Chondrocyte (in vitro differentiated cells): ENCODE measurements at places on chromosomes 7 and 10.
A peak's percentile ranks its signal among the peaks of the same experiment; 100 is the strongest.

- no peak for DNase-seq
Observed at GRCh38 chr7:66277492-66277891, 72.4 kb downstream of the TPST1 start.

- no peak for DNase-seq
Observed at GRCh38 chr7:138980563-138981291, 462 bp downstream of the KIAA1549 start.

DNA sequence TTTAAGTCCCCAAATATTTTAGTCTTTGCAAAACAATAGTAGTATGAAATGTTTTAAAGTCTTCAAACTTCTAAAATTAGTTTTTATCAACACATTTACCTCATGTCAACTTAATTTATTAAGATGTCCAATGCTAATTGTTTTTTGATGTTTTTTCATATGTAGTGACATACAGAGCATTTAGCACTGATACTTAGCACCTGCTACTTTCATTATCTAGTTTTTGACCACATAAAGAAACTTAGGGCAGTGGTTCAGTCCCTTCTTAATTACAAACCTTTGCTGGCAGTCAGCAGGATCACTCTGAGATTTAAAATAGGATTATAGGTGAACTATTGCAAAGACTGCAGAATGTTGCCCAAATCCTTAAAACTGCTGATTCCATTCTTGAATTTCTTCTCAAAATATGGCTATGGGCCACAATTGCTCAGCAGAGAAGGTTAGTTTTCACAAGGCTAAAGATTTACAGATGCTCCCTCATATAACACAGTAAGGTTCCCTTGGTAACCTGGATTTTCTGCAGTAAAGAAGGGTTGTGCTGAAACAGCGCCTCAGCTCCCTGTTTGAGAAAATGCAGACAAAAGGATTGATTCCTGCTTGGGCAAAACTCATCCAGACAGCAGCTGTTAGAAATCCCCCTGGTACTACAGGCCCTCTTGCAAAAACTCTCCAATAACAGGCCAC is 3.4 kb downstream of the GPR85 start:
- DNase-seq = no peak

DNA sequence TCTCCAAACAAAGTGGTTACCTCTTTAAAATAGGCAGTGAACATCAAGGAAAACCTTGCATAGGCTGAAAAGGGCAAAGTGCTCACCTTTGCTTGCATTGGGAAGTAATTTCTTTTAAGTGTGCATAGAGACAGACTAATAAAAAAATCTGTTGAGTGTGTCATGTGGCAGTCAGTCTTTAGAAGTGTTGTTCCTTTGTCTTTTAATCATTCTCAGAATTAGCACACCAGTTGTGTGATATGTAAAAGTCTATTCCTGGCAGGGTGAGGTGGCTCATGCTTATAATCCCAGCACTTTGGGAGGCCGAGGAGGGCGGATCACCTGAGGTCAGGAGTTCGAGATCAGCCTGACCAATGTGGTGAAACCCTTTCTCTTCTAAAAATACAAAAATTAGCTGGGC is 117.0 kb downstream of the INSYN2A start:
- no peak for DNase-seq

DNA sequence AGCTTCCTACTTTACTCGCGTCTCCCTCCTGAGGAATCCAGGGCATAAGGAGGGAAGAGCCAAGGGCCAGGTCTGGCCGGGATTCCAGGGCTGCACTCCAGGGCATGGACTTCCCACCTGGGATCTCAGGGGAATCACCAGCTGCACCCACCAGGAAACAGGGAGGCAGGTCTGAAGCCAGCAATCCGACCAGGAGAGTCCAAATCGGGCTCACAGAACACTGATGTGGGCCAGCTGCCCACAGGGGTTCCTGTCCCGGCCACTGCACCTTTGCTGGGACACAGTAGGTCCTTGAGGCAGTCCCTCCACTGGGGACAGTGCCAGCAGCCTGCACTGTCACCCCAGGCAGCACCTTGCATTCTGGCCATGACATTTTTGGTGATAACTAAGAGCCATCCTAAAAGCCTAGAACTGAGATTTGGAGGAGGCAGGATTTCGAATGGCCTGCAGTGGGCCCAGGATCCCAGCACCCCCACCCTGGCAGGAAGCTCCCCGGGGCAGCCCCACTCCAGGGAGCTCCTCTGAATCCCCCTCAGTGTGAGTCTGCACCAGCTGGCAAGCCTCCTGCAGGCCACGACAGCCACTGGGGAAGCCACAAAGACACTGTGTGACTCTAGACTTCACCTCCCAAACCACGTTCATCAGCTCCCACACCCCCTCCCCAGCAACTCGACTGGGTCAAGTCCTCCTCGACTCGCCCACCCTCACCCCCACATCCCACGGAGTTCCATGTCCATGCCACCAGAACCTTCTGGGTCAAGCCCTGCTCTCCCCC is 71.5 kb upstream of the PPP2R2D start:
- DNase-seq = peak; percentile 61

DNA sequence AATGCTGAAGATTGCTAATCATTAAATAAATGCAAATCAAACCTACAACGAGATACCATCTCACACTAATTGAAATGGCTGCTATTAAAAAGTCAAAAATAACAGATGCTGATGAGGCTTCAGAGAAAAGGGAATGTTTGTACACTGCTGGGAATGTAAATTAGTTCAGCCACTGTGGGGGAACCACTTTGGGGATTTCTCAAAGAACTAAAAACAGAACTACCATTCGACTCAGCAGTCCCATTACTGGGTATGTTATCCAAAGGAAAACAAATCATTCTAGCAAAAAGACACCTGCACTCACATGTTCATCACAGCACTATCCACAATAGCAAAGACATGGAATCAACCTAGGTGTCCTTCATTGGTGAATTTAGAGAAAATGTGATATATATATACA is 379.0 kb upstream of the CNTNAP2 start:
- DNase-seq = no peak

DNA sequence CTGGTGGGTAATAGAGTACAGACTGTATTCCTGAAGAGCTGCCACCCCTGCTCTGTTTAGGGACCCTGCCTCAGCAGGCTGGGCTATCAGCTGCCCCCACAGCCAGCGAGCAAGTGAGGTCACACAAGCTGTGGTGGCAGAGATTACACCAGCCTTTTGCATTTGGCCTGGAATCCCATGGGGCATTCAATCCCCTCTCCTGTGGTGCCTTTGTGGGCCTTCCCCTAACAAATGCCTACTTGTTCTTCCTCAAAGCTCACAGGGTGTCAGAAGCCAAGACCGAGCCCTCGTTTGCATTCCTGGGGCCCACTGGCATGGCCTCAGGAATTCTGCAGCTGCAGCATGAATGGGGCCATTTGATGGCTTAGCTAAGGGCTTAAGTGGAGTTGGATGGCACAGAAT is 212.7 kb upstream of the PHYHIPL start:
- no peak for DNase-seq

GRCh38 chr7:4690953-4691856 is 9.1 kb downstream of the FOXK1 start:
- no peak for DNase-seq

- no peak for DNase-seq
Observed at GRCh38 chr7:74606101-74606908, 51.2 kb upstream of the GTF2I start.

GRCh38 chr7:7489546-7489945 is 46.1 kb downstream of the COL28A1 start:
- DNase-seq = no peak
